ENCODE measurements at places on chromosomes 16 and 17. TPM values are rescaled to one million over a fixed set of nuclear protein-coding genes. Genes with fewer than 3 reads are reported as not detected.
A peak's percentile ranks its signal among the peaks of the same experiment; 100 is the strongest.

Gene ZNF423
- 54.0 TPM for total RNA-seq

Gene PHAF1
- 18.2 TPM for total RNA-seq

Gene CCL18
- not detected for total RNA-seq

Gene NTN1
- total RNA-seq, result 1.3 TPM

Gene DNAH9
- total RNA-seq, result 0.22 TPM

Gene PYDC1
- total RNA-seq, result 2.1 TPM

GRCh38 chr16:80570106-80570478 lies 29.3 kb downstream of the DYNLRB2 start:
- H3K36me3 ChIP-seq, result no peaks in the 10 kb centered on the region
- H3K4me1 ChIP-seq, result no peaks in the 10 kb centered on the region
- DNase-seq, result no peak
- no peaks in the 10 kb centered on the region for H3K27me3 ChIP-seq
- no peak overlapping the region for H3K4me3 ChIP-seq
- H3K27ac ChIP-seq, result no peak overlapping the region

DNA sequence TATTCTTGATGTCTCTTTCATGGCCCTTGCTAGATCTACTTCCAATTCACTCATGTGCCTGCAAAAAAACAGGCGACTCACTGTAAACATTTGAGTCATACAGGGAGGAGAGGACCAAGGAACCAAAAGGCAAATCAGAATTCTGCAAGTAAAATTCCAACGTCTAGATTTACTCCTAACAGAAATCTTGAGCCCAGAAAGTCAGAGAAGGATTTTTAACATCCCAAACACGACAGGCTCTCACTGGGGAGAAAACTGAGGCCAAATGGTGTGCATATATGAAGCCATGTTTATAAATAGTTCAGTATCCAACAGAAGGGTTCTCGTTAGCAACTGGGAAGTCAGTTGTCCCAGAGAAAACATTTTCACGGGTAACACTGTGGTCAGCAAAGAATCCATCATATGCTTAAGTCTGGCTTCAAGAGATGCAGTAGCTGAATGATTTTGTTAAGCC lies 40.1 kb downstream of the LITAF start:
- no peaks in the 10 kb centered on the region for H3K27me3 ChIP-seq
- no peak for DNase-seq
- H3K4me3 ChIP-seq, result no peak overlapping the region
- peaks cover 36% of the 10 kb centered on the region for H3K36me3 ChIP-seq
- H3K4me1 ChIP-seq, result no peaks in the 10 kb centered on the region
- no peak overlapping the region for H3K27ac ChIP-seq

DNA sequence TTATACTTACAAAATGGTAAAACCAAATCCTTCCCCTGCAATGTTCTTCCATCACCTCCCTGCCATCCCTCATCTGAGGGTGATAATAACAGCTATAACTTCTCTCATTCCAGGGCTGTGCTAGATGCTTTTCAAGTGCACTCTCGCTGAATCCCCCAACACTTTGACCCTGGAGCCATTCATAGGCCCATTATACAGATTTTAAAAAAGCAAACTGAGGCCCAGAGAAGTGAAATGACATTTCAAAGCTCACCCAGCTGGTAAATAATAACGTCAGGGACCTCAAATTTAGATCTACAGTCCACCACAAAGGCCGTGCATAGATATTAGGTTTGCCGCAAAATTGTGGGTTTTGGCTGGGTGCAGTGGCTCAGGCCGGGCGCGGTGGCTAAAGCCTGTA lies 378.8 kb downstream of the SLC39A11 start:
- no peak for DNase-seq
- H3K27me3 ChIP-seq, result no peaks in the 10 kb centered on the region
- H3K27ac ChIP-seq, result no peak overlapping the region
- H3K36me3 ChIP-seq, result no peaks in the 10 kb centered on the region

- no peak overlapping the region for H3K27ac ChIP-seq
- H3K4me3 ChIP-seq, result no peak overlapping the region
- peaks cover 13% of the 10 kb centered on the region for H3K36me3 ChIP-seq
- H3K4me1 ChIP-seq, result peaks cover 4% of the 10 kb centered on the region
- H3K27me3 ChIP-seq, result no peaks in the 10 kb centered on the region
Measured at GRCh38 chr16:21156767-21157467, 1.6 kb upstream of the LDAF1 start.

- no peaks in the 10 kb centered on the region for H3K36me3 ChIP-seq
- H3K27me3 ChIP-seq, result no peaks in the 10 kb centered on the region
- DNase-seq, result no peak
- H3K4me3 ChIP-seq, result peak overlapping the region; percentile 69
- 0 out of 2 replicates have a peak, but pooled peaks cover 2% of the 10 kb centered on the region for H3K4me1 ChIP-seq
Measured at GRCh38 chr17:50541402-50541715, 5.6 kb upstream of the SPATA20 start.

DNA sequence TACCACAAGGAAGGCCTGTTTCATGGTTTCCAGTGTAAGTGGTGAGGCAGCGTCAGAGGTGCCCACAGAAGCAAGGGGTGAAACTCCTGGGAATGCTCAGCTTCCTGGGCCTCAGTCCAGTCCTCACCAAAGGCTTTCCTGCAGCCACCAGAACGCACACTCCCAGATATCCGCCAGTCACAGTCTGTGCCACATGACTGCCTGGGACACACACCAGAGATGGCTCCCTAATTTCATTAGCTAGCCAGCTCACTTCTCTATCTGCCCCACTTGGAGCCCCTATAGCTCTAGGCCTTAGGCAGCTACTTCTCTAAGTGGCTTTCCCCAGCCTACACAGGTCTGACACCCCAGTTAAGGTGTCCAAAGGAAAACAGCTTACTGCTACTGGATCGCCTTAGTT lies 77.0 kb downstream of the CYTH1 start:
- no peak for DNase-seq
- no peak overlapping the region for H3K27ac ChIP-seq
- 0 out of 2 replicates have a peak, but pooled peaks cover 4% of the 10 kb centered on the region for H3K36me3 ChIP-seq
- no peaks in the 10 kb centered on the region for H3K27me3 ChIP-seq
- no peaks in the 10 kb centered on the region for H3K4me1 ChIP-seq

GRCh38 chr16:76970087-76970744 lies 220.8 kb upstream of the MON1B start:
- no peak for DNase-seq

- H3K36me3 ChIP-seq, result peaks cover 8% of the 10 kb centered on the region
- DNase-seq, result no peak
- no peaks in the 10 kb centered on the region for H3K27me3 ChIP-seq
Measured at GRCh38 chr17:35390663-35391062, 17.2 kb upstream of the SLFN11 start.

GRCh38 chr17:82534401-82534812 lies 14.9 kb downstream of the FOXK2 start:
- H3K36me3 ChIP-seq, result peaks cover 3% of the 10 kb centered on the region
- no peaks in the 10 kb centered on the region for H3K27me3 ChIP-seq
- 0 out of 2 replicates have a peak, but pooled peaks cover 4% of the 10 kb centered on the region for H3K4me1 ChIP-seq

- no peak for DNase-seq
- H3K27me3 ChIP-seq, result peaks cover 16% of the 10 kb centered on the region
- no peak overlapping the region for H3K27ac ChIP-seq
- no peaks in the 10 kb centered on the region for H3K36me3 ChIP-seq
- no peaks in the 10 kb centered on the region for H3K4me1 ChIP-seq
- H3K4me3 ChIP-seq, result no peak overlapping the region
Measured at GRCh38 chr17:48426019-48426665, 3.9 kb downstream of the SKAP1 start.

DNA sequence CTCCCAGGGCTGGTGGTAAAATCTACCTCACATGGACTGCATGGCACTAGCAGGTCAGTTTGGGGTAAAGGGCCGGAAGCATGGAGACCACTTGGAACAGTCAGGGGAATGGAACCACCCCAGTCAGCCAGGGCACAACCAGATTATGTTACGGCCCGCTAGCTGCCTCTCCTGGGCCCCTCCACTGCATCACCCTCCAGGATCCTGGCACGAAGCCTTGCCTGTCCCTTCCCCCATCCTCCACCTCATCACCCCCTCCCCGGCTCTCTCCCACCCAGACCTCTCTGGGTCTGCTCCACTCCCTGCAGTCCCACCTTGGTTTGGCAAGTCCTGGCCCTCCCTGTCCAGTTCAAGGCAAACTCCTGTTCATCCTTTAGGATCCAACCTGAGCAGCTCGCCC lies 91.7 kb downstream of the CLEC16A start:
- no peaks in the 10 kb centered on the region for H3K36me3 ChIP-seq
- no peaks in the 10 kb centered on the region for H3K27me3 ChIP-seq
- H3K4me1 ChIP-seq, result no peaks in the 10 kb centered on the region
- no peak overlapping the region for H3K27ac ChIP-seq

- H3K27me3 ChIP-seq, result no peaks in the 10 kb centered on the region
- H3K4me1 ChIP-seq, result peaks cover 5% of the 10 kb centered on the region
- no peaks in the 10 kb centered on the region for H3K36me3 ChIP-seq
Measured at GRCh38 chr16:82633964-82634600, 7.3 kb downstream of the CDH13 start.

DNA sequence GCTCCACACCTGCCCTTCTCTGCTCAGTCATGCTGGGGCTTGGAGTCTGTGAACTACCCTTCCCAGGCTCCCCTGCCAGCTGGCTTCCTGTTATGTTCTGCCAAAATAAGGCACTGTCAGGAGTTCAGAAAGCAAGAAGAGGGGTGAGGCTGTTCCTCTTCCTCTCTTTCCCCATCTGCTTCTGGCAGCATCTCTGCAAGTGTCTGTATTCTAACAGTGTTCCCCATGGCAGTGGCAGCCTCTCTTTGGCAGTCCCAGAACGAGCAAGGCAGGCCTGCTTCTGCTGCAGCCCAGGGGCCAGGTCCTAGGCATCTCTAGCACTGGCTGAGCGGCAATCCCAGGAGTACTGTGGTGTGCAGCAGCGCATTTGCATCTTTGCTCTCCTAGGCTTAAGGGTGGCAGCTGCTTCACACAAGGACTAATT lies 219.1 kb downstream of the STX8 start:
- DNase-seq, result no peak
- H3K36me3 ChIP-seq, result no peaks in the 10 kb centered on the region
- H3K27ac ChIP-seq, result no peak overlapping the region
- no peaks in the 10 kb centered on the region for H3K4me1 ChIP-seq

DNA sequence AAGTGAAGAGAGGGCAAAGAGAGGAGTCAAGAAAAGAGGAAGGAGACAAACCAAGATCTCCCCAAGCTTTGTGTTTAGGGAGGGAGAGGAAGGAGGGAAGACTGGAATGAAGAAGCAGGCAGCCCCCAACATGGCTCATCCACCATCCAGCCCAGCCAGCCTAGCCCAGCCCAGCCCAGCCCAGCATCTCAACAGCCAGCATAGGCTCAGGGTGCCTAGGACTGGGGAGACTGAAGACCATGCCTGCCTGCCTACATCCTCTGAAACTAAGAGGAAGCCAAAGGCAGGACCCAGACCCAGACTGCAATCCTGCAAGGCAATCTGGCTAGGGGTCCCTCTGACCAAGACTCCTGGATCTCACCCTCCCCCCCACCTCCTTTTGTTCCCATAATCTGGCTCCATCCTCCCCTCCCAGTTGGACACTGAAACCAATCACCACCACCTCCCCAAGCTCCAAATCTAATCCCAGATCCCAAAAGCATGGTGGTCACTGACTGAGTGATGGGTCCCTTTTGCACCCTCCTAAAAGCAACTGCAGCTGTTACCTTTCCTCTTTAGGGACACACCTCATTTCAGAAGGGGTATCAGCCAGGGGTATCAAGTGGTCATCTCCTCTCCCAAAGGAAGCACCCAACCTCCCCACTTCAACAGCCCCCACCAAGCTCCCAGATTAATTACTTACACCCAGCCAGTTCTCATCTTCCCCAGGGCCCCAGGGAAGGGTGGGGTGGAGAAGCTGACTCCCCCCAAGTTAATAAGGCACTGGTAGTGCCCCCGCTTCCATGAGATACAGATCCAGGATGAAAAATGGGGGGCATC lies 1.2 kb downstream of the HDAC5 start:
- H3K4me1 ChIP-seq, result peaks cover 6% of the 10 kb centered on the region
- DNase-seq, result no peak
- H3K36me3 ChIP-seq, result no peaks in the 10 kb centered on the region
- no peak overlapping the region for H3K27ac ChIP-seq

GRCh38 chr17:69810326-69810965 lies 264.6 kb upstream of the KCNJ16 start:
- no peaks in the 10 kb centered on the region for H3K27me3 ChIP-seq
- H3K27ac ChIP-seq, result no peak overlapping the region
- no peaks in the 10 kb centered on the region for H3K36me3 ChIP-seq
- H3K4me1 ChIP-seq, result no peaks in the 10 kb centered on the region
- no peak overlapping the region for H3K4me3 ChIP-seq
- DNase-seq, result no peak

DNA sequence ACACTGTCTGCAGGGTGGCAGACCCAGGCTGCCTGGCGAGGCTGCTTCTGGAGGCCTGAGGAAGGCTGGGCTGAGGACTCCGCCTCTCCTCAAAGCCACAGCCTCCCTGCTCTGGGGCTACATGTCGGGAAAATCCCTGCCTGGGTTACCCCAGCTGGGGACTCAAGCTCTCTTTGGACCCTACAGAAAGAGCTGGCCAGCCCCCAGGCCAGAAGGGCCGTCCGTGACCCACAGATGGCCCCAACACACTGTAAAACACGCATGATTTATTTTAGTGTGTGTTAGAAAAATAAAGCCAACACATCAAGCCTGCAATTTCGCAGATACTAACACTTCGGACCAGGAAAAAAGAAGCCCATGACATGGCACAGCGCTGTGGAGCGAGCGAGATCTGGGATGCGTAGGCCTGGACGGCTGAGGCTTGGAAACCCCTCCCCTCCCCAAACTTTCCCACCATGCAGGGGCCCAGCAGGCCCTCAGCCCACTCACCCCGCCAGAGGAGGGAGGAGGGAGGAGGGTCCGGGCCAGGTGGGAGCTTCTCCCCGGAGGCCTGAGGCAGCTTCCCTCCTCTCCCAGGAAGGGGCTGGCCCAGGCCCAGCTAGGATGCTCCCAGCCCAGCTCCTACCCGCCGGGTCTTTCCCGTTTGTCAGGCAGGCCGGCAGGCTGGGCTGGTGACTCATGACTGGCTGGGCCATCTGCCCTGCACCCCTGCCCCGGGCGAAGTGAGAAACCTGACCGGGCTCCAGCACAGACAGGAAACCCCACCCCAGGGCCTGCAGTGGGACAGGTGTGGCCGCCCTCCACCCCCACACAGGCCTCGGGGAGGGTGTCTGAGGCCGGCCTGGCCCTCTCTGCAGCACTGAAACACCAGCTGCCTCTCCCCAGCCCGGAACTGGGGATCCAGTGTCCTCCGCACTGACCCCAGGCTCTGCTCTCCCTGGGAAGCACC lies 34.1 kb upstream of the SLC38A10 start:
- H3K27ac ChIP-seq, result no peak overlapping the region
- H3K4me1 ChIP-seq, result no peaks in the 10 kb centered on the region
- H3K36me3 ChIP-seq, result no peaks in the 10 kb centered on the region
- no peaks in the 10 kb centered on the region for H3K27me3 ChIP-seq
- DNase-seq, result peak; percentile 94

GRCh38 chr17:44829523-44830358 lies at the start of gene GJC1:
Gene GJC1, minus strand, starts transcription at chr17:44830287. Its CDS starts 24,470 bp downstream, at chr17:44805817.
- H3K27ac ChIP-seq, result peak within 1 kb of the TSS; percentile 84
- H3K4me1 ChIP-seq, result no peaks in the 10 kb centered on the region
- no peaks in the 10 kb centered on the region for H3K27me3 ChIP-seq
- no peaks in the 10 kb centered on the region for H3K36me3 ChIP-seq

GRCh38 chr17:68290955-68291835 lies at the start of the genes ARSG and SLC16A6:
Gene ARSG, plus strand, starts transcription at chr17:68291495. Its CDS starts 15,999 bp downstream, at chr17:68307494.
Gene SLC16A6, minus strand, starts transcription at chr17:68291127. Its CDS starts 12,807 bp downstream, at chr17:68278320.
- DNase-seq, result peak; percentile 81
- no peak within 1 kb of the TSS for H3K27ac ChIP-seq
- peaks cover 2% of the 10 kb centered on the region for H3K4me1 ChIP-seq
- H3K4me3 ChIP-seq, result peak within 1 kb of the TSS; percentile 66
